ENCODE measurements at places on chromosomes 11 and 22.

- no peaks in the 10 kb centered on the region for H3K4me1 ChIP-seq
- DNase-seq, result no peak
- H3K36me3 ChIP-seq, result no peaks in the 10 kb centered on the region
- H3K27me3 ChIP-seq, result no peaks in the 10 kb centered on the region
Measured at GRCh38 chr11:73869332-73869949, 7.2 kb downstream of the COA4 start.

- H3K4me1 ChIP-seq, result no peaks in the 10 kb centered on the region
- H3K27ac ChIP-seq, result peak overlapping the region; percentile 43
Measured at GRCh38 chr11:126518972-126519690, 163.6 kb downstream of the ST3GAL4 start.

GRCh38 chr11:63505857-63506528 is at the start of gene LGALS12:
TSS of gene LGALS12 (plus strand) at chr11:63506084. CDS start at chr11:63506459, 375 bp downstream.
- no peak within 1 kb of the TSS for H3K4me3 ChIP-seq
- H3K27ac ChIP-seq, result no peak within 1 kb of the TSS
- no peak for DNase-seq
- no peaks in the 10 kb centered on the region for H3K36me3 ChIP-seq
- no peaks in the 10 kb centered on the region for H3K4me1 ChIP-seq

- no peaks in the 10 kb centered on the region for H3K27me3 ChIP-seq
- DNase-seq, result no peak
- no peaks in the 10 kb centered on the region for H3K36me3 ChIP-seq
- H3K27ac ChIP-seq, result no peak overlapping the region
- no peaks in the 10 kb centered on the region for H3K4me1 ChIP-seq
Measured at GRCh38 chr11:57474017-57474802, 13.9 kb downstream of the RTN4RL2 start.

DNA sequence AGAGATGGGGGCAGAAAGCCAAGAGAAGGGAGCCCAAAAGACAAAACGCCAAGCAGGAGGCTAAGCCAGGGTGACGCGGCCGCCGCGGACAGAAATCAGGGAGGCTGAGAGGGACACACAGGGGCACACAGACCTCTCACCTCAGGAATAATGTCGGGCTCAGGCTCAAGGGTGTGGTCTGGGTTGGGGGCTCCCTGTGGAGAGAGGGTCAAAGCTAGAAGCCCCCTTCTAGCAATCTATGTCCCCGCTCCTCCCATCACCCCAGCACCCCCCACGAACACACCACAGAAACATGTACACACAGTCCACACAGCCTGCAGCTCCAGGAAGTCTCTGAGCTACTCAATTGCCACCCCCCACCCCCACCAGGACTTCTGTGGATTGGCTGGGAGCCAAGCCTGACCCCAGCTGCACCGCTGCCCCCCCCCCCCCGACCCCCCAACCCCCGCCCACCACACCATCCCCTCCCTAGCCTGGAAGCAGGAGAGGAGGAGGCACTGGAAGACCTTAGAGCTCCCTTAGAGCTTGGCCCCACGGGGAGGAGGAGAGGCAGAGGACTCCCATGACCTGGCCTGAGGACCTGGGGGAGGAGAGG is 6.9 kb downstream of the BCL9L start:
- DNase-seq, result no peak
- no peaks in the 10 kb centered on the region for H3K36me3 ChIP-seq
- H3K4me1 ChIP-seq, result peaks cover 69% of the 10 kb centered on the region
- no peaks in the 10 kb centered on the region for H3K27me3 ChIP-seq

- DNase-seq, result no peak
- H3K4me3 ChIP-seq, result no peak overlapping the region
- H3K4me1 ChIP-seq, result no peaks in the 10 kb centered on the region
- H3K27ac ChIP-seq, result no peak overlapping the region
- H3K36me3 ChIP-seq, result no peaks in the 10 kb centered on the region
Measured at GRCh38 chr22:49534386-49534785, 293.3 kb downstream of the BRD1 start.

DNA sequence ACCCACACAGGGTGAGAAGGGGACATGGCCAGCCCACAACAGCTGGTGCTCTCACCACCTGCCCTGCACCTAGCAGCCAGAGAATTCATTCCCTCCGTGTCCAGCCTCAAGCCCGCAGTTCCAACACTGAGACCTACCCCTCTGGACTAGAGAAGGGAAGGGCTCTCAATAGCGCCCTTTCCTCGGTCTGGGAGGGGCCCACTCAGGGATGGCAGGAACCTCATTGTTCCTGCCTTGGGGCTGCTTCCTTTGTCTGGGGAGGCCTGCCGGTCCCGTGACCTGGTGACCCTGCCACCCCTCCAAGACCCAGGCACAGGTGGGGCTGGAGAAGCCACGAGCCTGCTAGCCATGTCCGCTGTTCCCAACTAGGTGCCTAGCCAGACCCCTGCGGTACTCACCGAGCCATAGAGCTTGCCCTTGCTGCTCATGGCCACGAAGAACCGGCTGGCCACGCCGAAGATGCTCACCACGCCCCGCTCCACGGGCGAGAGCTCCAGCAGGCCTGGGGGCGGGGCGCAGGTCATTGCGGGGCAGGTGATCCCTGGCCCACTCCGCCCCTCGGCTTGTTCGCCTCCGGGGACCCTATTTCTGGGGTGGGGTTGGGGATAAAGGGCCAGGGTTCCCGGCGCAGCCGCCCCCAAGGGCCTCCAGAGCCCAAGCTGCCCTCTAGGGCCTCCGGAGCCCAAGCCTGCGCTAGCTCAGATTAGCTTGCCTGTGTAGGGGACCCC is 1.4 kb downstream of the FGF4 start:
- no peak for DNase-seq
- no peaks in the 10 kb centered on the region for H3K27me3 ChIP-seq
- no peaks in the 10 kb centered on the region for H3K4me1 ChIP-seq
- H3K36me3 ChIP-seq, result no peaks in the 10 kb centered on the region
- H3K27ac ChIP-seq, result no peak overlapping the region
- no peak overlapping the region for H3K4me3 ChIP-seq

GRCh38 chr11:74014880-74015279 is 6.0 kb upstream of the UCP3 start:
- no peak overlapping the region for H3K27ac ChIP-seq
- H3K4me1 ChIP-seq, result no peaks in the 10 kb centered on the region
- H3K27me3 ChIP-seq, result no peaks in the 10 kb centered on the region
- no peaks in the 10 kb centered on the region for H3K36me3 ChIP-seq

- H3K27ac ChIP-seq, result no peak overlapping the region
- no peak for DNase-seq
- H3K27me3 ChIP-seq, result no peaks in the 10 kb centered on the region
- H3K4me3 ChIP-seq, result no peak overlapping the region
Measured at GRCh38 chr11:66115638-66116301, 45.7 kb downstream of the PACS1 start.

- no peak overlapping the region for H3K4me3 ChIP-seq
- H3K27ac ChIP-seq, result no peak overlapping the region
- no peaks in the 10 kb centered on the region for H3K27me3 ChIP-seq
- no peaks in the 10 kb centered on the region for H3K4me1 ChIP-seq
- H3K36me3 ChIP-seq, result no peaks in the 10 kb centered on the region
Measured at GRCh38 chr11:19027829-19028595, 32.5 kb downstream of the MRGPRX2 start.

- no peaks in the 10 kb centered on the region for H3K36me3 ChIP-seq
- no peaks in the 10 kb centered on the region for H3K27me3 ChIP-seq
- no peak for DNase-seq
Measured at GRCh38 chr11:28526406-28526751, 418.2 kb downstream of the METTL15 start.

DNA sequence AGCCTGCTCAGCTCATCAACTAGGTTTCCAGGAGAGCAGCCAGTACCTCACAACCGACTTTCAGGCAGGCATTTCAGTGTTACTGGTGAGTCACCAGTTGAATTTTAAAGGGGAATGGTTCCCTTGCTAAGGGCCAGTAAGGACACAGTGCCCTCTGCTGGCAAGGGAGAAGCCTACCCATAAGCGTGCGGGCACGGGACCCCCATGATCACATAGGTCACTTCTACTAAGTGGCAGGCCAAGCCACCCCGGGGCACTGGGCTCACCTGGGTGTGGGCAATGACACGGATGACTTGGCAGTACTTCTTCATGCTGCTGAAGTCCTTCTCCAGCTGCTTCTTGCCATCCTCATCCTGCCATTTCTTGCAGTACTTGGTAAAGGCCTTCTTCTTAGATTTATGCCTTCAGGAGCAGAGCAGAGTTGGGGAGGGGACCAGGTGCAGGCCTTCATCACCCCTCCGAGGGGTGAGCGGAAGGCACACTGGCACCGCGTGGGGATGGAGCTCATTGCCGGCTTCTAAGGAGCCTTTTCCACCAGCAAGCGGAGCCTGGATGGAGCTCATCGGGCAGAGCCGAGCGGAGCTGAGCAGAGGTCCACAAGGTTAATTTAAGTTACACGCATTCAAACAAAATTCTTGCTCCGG is 2.9 kb downstream of the RPL3 start:
- no peaks in the 10 kb centered on the region for H3K27me3 ChIP-seq
- H3K4me3 ChIP-seq, result no peak overlapping the region
- H3K36me3 ChIP-seq, result no peaks in the 10 kb centered on the region
- peak overlapping the region; percentile 57 for H3K27ac ChIP-seq

DNA sequence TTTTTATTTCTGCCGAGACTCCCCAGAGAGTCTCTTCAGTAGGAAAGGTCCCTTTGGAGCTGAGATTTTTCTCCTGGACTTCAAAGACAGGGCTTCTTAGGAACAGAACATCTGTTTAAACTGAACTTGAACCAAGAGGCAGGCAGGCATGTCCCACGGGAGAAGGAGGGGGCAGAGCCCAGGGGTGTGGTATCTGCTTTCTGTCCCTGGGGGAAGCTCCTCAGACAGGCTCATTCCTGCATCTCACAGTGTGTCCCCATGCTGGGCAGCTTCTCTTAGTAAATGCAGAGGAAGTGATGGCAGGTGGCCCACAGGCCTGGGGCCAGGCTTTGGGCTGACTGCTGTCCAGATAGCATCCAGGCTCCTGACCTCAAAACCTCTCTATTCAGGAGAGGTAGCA is 47.3 kb downstream of the TSPAN18 start:
- no peak overlapping the region for H3K4me3 ChIP-seq
- H3K4me1 ChIP-seq, result peaks cover 12% of the 10 kb centered on the region
- peak overlapping the region; percentile 75 for H3K27ac ChIP-seq
- H3K36me3 ChIP-seq, result no peaks in the 10 kb centered on the region

DNA sequence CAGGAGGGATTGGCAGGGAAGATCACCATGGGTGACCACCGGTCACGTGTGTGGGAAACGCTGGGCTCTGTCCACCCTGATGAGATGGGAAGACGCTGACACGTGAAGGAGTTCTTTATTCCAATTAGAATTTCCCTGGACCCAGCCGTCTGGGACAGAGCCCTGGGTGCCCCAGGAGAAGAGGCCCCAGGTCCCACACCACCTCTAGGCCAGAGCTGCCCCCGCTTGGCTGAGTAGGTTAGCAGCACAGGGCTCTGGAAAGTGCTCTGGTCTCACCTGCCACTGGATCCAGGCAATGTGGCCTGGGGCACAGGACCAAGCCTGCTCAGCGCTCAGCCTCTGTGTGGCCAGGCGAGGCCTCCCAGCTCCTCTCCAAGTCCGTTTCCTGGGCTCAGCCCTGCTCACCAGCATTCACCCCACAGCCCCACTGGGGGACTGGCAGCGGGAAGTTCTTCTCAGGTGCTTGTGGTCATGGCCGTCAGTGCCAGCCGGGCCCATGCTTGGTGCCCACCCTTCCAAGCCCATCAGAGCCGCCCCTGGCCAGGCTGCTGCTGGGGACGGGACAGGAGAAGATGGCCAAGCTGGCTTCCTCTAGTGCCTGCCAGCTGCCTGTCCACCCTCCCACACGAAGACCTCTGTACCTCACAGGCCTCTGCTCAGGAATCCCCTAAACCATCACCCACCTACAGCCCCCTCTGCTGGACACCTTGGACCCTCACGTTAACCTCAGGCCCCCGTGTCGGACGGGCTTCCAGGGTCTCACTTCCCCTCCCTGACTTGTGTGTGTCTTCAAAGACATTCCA is 62.5 kb upstream of the FGF3 start:
- H3K27me3 ChIP-seq, result no peaks in the 10 kb centered on the region
- no peak overlapping the region for H3K4me3 ChIP-seq
- H3K4me1 ChIP-seq, result no peaks in the 10 kb centered on the region
- no peak for DNase-seq
- H3K27ac ChIP-seq, result no peak overlapping the region

- no peaks in the 10 kb centered on the region for H3K27me3 ChIP-seq
- DNase-seq, result no peak
- H3K36me3 ChIP-seq, result no peaks in the 10 kb centered on the region
- peaks cover 8% of the 10 kb centered on the region for H3K4me1 ChIP-seq
- H3K4me3 ChIP-seq, result no peak overlapping the region
Measured at GRCh38 chr11:134250675-134251074, 2.5 kb downstream of the THYN1 start.

- no peak for DNase-seq
- no peak overlapping the region for H3K4me3 ChIP-seq
- no peaks in the 10 kb centered on the region for H3K36me3 ChIP-seq
- H3K27ac ChIP-seq, result no peak overlapping the region
- H3K27me3 ChIP-seq, result no peaks in the 10 kb centered on the region
- no peaks in the 10 kb centered on the region for H3K4me1 ChIP-seq
Measured at GRCh38 chr11:487571-488021, 19.4 kb downstream of the RNH1 start.

DNA sequence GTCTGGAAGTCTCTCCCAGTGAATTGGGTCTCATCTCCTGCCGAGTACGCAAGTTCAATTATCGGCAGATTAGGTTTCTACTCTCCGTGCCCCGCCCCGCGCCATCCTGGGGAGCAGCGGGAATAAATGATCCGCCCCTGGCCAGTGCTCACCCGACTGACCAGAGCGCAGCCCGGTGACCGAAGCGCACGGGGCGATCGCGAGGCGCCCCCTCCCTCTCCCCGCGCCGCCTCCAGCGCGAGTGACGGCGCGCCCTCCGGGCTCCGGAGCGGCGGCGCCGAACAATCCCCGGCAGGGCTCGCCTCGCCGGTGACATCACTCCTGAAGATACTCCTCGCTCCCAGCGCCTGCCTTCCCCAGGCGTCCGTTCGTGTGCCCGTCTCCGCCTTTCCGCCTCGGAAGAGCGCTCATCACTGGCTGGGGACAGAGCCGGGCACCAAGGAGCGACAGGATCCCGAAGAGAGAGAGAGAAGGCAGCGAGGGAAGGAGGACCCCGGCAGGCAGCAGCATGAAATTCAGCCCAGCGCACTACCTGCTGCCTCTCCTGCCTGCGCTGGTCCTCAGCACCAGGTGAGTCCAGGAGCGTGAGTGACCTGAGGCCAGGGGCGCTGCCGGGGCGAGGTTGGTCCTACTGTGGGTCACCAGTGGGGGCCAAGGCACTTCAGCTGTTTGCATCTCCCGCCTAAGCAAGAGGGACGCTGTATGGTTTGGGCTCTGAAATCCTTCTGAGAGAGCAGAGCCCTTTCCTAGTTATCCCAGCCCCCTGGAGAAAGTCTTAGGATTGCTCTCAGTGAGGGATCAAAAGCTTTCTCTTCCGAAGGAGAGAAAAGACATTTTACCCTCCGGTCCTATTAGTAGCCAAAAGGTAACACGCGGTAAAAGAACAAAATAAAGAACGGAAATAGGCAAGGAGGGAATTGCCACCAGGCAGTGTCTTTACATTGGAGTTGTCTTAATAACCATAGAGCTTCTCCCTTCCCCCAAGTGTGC is at the start of gene LUZP2:
LUZP2 (plus strand) TSS at position 318 of the 990 bp plus-strand sequence.
- no peaks in the 10 kb centered on the region for H3K36me3 ChIP-seq
- DNase-seq, result no peak
- no peak within 1 kb of the TSS for H3K4me3 ChIP-seq
- H3K27me3 ChIP-seq, result no peaks in the 10 kb centered on the region
- no peaks in the 10 kb centered on the region for H3K4me1 ChIP-seq

Measured in uterus (tissue), 4 donors.